ENCODE measurements at places on chromosomes 4 and X.

- DNase-seq: no peak
Measured at GRCh38 chr4:145099653-145100052, 1.5 kb downstream of the ABCE1 start.

DNA sequence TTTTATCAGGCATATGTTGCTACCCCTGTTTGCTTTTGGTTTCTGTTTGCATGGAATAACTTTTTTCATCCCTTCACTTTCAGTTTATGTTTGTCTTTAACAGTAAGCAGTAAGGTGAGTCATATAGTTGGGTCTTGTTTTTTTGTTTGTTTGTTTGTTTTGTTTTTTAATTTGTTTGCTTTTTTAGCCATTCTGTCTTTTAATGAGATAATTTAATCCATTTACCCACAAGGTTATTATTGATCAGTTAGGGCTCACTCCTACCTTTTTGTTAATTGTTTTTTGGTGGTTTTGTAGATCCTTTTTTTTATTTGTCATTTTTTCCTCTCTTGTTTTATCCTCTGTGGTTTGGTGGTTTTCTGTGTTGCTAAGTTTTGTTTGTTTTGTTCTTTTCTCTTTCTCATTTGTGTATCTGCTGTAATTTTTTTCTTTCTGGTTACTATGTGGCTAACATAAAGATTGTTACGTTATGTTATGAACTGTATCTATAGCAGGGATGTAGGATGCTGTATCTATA, 379.5 kb upstream of the MAD2L1 start:
- DNase-seq: no peak

DNA sequence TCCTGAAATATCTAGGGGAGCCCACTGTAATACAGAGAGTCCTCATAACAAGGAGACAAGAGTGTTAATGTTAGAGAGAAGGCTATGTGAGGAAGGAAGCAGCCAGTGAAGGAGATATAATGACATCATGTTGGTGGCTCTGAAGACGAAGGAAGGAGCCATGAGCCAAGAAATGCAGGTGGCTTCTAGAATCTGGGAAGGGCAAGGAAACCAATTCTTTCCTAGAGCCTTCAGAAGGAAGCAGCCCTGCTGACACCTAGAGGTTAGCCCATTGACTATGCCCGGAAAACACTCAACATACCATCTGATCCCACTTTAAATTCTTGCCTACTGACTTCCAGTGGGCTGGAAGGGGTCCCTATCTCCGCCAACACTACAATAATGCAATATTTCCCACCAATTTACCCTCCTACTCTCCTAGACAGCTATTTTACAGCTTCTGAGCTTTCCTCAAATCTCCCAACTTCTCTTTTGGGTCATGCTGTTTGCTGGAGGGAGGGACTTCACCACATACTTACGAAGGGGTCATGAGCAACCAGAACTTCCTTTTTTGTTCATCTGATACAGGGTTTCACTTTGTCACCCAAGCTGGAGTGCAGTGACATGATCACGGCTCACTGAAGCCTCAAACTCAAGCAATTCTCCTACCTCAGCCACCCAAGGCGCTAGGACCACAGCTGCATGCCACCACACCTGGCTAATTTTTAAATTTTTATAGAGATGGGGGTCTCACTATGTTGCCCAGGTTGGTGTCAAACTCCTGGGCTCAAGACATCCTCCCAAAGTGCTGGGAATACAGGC, 25.2 kb upstream of the G3BP2 start:
- DNase-seq: no peak

GRCh38 chr4:126756050-126756829, 876.5 kb upstream of the INTU start:
- no peak for DNase-seq

DNA sequence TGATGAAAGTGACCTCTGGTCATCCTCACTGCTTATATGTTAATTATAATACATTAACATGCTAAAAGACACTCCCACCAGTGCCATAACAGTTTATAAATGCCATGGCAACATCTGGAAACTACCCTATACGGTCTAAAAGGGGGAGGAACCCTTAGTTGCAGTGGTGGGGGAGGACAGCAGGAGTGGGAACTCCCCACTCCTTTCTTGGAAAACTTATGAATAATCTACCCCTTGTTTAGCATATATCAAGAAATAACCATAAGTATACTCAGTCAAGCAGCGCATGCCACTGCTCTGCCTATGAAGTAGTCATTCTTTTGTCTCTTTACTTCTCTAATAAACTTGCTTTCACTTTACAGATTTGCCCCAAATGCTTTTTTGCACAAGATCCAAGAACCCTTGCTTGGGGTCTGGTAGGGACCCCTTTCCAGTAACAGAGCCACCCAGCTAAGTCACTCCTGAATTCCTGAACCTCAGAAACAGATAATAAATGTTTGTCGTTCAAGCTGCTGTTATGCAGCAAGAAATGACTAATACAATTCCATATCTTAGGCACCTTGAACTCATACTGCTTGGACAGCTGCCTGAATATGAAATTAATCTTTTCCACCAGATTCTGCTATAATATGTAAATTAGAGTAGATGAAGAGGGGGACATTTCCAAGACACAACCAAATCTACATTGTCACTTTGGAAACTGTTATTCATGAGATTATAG, 14.4 kb upstream of the REPS2 start:
- no peak for DNase-seq

DNA sequence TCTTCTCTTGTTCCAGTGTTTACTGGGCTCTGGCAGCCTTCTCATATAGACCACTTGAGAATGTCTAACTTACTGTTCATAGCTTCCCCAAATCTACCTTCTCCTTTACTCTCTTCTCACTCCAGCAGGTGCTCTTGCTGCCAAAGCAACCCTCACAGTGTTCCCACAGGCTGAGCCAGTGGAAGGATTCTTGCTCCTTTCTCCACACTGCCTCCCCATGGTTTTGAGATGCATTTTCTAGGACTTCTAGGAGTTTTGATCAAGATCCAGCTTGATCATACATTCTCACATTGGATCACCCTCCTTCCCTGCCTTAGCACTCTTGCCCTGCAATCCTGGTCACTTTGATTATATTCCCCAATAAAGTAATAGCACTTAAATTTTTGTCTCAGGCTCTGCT, 230.8 kb downstream of the TMEM47 start:
- no peak for DNase-seq

- no peak for DNase-seq
Measured at GRCh38 chr4:132238697-132239096, 910.4 kb upstream of the PCDH10 start.

DNA sequence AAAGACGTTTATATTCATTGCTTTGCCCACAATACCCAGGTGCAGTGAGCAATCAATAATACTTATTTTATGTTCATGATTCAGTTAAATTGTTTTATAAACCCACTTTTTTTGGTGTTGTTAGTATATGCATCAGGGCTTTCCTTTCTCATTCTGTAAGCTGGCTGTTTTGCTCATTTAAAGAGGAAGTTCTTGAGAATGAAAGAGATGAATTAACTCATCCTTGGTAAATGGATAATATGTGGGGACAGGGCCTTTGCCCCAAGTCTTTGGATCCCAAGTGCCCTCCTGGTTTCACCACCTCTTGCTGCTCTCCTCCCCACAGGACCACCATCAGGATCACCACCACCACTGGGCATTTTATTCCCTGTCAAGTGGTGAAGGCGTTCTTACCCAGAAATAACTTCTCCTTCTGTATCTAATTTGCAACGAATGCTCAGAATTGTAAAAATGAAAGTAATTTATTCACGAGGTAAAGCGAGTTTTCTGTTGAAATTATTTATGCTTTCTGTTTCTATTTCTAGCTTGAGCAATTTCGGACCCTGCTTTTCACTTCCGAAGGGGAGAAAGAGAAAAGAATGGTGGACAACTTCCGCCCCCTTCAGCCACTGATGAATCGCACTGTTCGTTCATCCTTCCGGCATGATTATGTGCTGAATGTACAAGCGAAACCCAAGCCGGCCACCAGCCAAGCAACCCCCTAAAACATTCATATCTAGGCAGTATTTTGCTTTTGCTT, 8.2 kb upstream of the ZRSR2 start:
- DNase-seq: no peak

- DNase-seq: no peak
Measured at GRCh38 chr4:13236485-13236884, 247.7 kb downstream of the RAB28 start.

DNA sequence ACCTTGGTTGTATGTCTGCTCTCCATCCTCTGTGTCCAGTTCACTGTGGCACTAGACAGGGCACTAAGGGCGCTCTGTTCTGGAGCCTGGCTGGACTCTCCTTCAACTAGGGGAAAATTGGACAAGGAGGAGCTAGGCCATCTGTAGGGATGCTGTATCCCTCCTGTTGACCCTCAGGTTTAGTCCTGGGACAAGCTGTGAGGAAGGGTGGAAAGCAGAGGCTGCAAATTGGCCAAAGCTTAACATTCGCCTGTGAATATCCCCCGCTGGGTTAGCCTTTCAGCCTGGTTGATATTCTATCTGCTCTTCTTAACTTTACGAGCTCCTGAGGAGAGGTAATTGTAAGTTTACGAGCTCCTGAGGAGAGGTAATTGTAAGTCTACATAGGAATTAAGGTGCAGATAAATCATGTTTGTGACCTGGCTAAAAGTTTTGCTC, 64.4 kb upstream of the ENPEP start:
- peak; percentile 45 for DNase-seq

- no peak for DNase-seq
Measured at GRCh38 chr4:8528713-8529112, 51.5 kb upstream of the GPR78 start.

- DNase-seq: no peak
Measured at GRCh38 chrX:7514871-7515599, 327.9 kb upstream of the VCX start.

DNA sequence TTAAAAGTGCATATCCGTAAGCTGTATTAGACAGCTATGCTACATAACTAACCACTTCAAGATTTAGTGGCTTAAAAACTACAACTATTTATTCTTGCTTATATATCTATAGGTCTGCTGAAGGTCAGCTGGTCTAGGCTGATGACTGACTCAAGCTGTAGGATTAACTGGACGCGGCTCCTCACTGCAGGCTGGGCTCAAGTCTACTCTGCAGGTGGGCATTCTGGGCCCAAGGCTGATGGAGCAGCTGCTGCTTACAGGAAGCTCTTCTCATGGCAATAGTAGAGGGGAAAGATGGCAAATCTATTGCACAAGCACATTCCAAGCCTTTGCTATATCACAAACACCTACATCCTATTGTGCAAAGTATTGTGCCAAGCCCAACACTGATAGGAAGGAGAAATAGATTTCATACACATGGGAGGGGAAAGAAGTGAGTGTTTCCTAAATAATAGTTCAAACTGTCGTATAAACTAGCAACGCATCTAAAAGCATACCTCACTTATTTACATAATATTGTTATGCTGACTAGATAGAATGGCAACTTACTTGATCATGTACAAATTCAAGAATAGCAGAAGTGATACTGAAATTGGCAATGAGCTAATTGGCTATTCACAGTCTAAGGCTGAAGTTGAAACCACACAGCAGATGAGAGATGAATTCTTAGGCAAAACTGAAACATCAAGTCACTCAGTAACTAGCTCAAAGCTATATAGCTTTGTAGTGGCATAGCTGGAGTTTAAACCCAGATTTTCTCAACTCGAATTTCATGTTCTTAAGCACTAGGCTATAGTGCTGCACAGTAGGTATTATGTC, 263.8 kb downstream of the NKX6-1 start:
- DNase-seq: peak; percentile 22

- no peak for DNase-seq
Measured at GRCh38 chrX:95435198-95435597, 1249.4 kb upstream of the DIAPH2 start.

DNA sequence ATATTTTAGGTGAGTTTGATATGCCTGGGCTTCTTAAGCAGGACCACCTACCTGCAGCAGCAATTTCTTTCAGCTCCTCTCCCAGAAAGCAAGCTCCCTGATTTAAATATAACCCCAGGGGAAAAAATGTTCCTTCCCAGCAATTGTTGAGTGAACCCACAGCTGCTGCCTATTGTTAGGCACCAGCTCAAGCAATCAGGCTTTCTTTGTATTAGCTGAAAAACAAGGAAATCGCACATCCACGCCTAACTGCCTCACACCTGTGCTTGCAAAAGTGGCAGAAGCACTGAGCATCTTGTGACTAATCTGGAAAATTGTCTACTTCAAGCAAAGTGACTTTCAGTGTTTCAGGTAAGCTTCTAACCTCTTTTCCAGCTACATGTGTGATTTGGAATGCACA, 432.2 kb downstream of the SMARCA1 start:
- DNase-seq: peak; percentile 30

DNA sequence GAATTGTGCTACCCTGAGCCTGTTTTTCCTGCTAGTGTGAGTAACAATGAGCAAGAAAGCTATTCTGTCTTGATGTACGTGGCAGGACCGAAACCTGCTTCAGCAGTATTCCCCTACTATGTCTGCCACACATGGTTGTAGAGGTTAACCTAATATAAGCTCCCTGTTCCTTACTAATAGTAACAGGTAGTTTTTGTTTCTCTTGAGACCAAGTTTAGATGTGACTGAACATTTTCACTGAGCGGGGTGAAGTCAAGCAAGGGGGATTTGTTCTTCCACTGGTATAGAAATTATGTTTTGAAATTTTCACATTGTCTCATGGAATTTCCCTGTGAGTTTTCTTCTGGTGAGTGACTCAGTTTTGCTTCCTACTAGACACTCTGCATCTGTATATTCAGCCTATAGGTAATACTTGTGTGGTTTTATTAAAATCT, 37.3 kb downstream of the RRAGB start:
- DNase-seq: no peak

- DNase-seq: peak; percentile 79
Measured at GRCh38 chrX:10173331-10173900, 16.6 kb downstream of the CLCN4 start.

DNA sequence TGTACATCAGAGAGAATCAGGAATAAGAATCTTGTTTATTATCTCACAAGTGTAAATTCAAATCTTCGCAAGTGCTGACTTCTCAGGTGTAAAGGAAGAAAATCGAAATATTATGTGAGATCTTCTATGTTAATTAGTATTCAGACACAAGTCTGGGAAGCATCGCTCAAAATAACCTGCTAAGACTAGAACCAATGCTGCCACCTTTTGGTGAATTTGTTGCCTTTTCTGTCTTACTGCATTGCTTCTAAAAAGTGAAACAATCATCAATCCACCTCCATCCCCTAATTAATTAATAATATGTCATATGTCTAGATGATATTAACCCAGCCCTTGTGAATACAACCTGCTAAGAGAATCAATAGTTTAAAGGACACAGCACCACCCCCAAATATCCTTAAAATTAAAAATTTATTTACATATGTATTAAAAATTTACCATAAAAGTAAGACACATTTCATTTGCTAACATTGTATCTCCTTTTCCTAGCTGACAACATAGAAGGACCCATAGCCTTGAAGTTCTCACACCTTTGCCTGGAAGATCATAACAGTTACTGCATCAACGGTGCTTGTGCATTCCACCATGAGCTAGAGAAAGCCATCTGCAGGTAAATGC, 3.5 kb downstream of the EPGN start:
- DNase-seq: no peak

DNA sequence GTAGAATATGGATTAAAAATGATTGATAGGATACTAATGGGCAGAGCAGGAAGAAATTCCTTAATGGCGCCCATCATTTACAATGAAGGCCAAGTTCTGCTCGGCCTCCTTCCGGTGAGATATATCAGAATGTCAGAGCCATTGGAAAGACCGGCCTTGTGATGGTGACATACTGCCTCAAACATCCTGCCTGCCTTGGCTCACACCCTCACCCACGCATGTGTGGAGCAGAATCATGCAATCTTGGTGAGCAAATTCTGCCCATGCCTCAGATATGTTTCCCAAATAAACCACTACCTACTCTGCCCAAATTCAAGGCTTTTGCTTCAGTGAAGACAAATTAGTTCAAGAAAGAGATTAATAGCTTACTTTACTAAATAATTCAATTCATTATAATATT, 163.3 kb downstream of the MID1 start:
- no peak for DNase-seq

Measured in WTC11 (cell line).